Stimulated activated CD8-positive, alpha-beta memory T cell treated with anti-CD3 and anti-CD28 coated beads, Interleukin-7, amount 100 ng/mL, for 24 hours (primary cell): ENCODE measurements at places on chromosomes 5 and 9.

DNA sequence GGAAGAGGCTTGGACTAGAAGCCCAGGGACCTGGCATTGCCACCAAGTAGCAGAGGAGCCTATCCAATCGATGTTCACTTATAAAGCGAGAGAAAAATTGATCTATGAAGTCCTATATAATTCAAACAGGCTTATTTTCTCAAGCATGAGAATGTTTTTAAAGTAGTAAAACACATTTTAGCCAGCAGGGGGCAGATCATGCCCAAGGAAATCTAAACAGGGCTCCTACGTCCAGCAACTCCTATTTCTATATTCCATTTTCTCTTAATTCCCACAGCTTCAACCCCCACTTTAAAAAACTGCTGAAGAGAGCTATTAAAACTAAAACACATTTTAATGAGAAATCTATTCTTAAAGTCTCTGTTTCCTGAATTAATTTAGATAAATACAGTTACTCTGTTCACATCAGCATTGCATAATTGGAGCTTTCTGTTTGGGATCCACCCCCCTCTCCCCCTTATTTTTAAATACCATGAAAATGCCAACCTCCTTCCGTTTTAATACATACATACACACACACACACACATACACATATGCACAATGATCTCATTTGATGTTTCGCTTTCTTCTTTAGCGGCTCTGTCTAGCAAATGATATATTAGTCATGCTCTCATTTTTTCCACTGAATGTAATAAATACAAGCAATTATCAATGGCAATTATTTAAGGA is 144.9 kb downstream of the MYO10 start:
- no peak for DNase-seq

- no peak for DNase-seq
Observed at GRCh38 chr5:142984011-142984410, 213.8 kb downstream of the ARHGAP26 start.

DNA sequence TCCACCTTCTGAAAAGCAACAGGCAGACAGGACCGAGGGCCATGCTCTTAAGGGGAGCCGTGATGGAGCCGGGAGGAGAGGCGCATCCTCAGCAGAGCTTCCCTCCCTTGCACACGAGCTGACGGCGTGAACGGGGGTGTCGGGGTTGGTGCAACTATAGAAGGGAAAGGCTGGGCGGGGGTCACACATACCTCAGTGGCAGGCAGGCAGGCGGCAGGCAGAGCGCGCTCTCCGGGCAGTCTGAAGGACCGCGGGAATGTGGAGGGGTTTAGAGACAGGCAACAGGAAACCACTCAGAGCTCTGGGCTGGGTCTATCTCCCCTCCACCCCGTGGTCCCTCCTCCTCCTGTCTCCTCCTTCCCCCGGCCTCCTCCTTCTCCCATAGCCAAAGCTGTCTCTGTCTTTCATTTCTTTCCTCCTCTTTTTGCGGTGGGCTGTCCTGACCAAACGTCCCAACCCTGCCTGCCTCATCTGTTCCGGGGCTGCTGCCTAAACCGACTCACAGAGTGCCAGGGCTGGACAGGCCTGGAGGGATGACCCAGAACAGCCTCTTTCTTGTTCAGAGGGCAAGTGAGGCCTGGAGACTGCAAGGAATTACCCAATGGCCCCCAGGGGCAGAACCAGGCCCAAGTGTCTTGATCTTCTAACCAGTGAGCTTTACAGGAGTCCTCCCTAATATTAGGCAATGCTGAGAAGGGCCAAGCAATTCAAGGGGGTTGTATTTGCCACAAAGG is at the start of gene SPARC:
SPARC (minus strand) TSS at position 242 of the 734 bp plus-strand sequence. CDS start 10,727 bp downstream, outside the sequence.
- DNase-seq: no peak

DNA sequence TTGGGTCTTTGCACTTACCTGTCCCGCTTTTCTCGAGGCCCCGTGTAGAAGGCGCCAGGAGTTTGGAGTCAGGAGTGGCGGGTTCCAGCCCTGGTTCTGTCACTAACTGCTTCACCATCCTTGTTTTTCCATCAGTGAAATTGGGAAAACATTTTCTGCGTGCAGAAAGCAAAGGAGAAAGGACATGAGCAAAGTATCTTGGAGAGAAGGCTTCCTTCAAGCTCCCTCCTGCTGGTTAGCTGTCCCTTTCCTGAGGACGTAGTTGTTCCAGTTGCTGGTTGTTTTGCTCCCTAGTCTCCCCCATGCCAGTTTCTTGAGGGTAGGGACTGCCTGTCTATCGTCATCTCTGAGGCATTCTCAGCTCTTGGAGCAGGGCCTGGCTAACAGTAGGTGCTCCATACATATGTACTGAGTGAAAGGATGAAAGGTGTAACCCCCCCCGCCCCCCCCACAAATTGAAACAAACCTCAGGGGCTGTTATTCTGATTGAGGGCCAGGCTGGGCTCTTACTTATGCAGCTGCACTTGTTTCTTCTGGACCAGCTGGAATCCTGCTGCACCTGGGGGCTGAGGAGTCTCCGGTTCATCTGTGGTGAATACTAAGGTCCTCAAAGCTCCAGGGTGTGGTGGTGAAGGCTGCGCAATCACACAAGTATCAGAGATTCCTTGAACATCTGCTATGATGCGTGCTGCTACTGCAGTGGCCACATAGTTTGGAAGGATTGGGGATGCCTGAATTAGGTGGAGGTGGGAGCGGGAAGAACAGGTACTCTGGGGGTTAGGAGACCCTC is 1.0 kb downstream of the SMIM3 start:
- no peak for DNase-seq

- no peak for DNase-seq
Observed at GRCh38 chr9:91978740-91979414, 28.8 kb upstream of the ROR2 start.

- no peak for DNase-seq
Observed at GRCh38 chr9:93818827-93819472, 136.2 kb downstream of the BARX1 start.

GRCh38 chr9:10793306-10793705 is 180.5 kb upstream of the PTPRD start:
- no peak for DNase-seq

GRCh38 chr5:107153283-107153682 is 517.5 kb downstream of the EFNA5 start:
- no peak for DNase-seq

DNA sequence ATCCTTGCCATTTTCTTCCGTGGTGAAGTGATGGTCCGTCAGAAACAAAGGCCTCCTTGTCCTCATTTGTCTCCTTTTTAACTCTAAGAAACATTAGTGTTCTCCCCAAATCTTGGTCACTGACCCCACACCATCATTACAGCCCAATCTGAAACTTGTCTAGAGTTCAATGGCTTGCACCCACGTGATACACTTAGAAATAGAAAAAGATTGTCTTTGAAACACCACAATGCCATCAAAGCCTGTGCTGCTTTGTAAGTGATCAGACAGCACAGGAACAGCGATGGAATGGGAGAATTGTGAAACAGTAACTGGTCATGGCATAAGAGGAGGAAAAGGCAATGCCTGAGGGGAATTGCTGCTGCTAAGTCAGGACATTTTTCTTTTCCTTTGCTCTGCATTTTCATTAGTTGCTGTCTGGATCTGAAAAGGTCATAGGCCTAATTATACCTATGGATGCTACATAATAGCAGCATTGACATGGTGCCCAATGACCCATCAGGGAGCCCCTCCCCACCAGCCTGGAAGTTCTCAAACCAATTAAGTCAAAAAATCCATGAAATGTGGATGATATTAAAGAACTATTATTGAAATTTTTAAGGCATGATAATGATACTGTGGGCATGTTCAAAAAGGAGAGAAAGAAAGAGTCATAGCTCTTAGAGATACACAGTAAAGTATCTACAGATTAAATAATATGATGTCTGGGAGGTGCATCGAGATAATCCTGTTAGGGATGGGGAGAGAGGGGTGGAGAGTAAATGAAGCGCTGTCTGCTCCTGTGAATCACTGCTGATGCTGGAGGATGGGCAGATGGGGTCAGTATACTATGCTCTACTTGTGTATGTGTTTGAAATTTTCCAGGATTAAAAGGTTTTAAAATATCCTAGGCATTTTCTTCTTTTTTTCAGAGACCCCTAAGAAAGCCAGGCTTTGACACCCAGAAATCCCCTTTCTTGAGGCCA is 83.6 kb downstream of the ENC1 start:
- DNase-seq: no peak

GRCh38 chr9:84756171-84756570 is 86.6 kb downstream of the NTRK2 start:
- no peak for DNase-seq
